ENCODE measurements at places on chromosomes 7 and 10.

GRCh38 chr10:75176736-75177135 lies 33.9 kb upstream of the VDAC2 start:
- no peak for DNase-seq

DNA sequence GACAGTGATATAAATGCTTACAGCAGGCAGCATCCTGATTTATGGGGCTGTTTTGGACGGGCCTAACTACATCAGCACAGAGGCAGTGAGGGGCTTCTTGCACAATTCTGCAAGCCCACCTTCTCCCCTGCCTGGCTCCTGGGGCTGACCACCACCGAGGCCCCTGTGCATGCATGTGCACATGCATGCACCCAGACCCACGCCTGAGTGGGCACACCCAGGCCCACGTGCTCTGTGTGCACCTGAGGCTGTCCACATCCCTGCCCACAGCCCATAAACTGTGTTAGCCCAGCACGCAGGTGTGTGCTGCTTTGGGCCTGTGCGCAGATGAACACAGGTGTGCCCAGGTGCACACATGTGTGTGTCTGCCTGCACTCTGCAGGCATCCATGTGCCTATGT lies 40.0 kb downstream of the ZMIZ1 start:
- DNase-seq: no peak

DNA sequence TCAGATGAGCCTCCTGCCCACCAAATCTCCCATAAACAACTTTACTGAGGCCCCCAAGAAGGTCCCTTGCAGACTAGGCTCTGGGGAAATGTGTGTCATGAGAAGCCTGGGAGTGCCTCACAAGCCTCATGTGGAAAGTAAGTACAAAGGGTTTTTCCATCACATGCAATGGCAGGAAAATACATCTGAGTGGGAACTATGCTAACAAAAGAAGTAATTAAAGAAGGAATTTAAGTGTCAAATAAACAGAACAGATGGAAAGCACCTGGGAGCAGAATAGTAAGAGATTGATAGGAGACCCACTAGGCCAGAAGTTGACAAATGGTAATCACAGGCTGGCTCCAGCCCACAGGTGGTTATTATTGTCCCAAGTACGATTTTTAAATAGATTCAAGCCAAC lies 20.5 kb downstream of the GSAP start:
- no peak for DNase-seq

DNA sequence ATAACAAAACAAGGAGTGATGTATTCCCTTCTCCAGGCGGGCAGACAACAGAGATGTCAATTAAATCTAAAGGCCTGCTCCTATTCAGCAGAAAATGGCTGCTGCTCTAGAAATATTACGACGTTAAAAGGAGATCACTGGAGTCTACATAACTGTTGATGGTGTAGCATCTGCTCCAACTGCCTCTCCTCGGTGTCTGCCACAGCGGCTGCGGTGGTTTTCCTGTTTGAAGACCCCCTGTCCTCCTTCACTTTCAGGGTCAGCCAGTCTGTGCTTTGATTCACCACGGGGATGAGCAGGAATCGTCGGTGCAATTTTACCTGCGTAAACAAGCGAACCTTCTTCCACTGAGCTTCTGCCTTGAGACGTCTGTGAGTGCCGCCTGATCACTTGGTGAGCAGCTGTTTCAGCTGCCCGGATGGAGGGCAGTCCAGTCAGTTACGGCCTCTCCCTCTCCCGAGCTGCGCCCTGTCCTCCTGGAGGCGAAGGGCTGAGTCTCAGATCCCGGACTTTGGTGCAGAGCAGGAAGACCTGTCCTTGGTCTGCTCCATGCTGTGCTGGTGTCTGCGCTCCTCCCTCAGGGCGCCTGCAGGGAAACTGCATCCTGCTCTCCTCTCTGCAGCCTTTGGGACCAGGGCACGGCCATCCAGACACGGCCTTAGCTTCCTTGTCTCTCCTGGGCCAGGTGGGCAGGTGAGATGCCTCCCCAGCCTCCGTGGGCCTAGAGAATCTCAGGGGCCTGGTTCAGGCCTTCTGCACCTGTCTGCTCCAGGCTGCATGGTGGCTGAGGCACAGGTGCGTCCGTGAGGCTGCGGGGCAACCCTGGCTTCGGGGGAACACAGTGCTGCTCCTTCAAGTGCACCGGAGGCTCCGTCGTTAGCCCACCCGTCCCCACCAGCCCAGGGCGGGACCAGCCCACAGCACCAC lies 326.6 kb downstream of the ADARB2 start:
- DNase-seq: no peak

DNA sequence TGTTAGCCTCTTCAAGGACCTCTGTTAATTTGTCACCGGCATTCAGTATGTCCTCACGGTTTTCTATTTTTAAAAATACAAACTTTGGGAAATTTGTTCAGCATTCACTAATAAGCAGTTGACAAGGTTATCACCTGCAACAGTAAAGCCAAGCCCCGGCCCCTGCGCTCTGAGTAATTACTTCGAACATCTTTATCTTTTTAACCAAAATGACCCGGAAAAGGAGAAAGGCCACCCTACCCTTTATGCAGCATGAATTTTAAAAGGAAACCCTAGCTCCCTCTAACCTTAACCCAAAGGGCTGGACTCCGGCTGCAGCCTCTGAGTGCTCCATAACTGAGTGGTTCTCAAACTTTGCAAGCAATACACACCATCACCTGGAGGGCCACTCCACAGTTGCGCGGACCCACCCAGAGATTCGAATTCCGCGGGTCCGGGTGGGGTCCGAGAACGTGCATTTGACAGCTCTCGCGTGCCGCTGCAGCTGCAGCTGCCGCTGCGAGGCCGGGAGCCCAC lies 940 bp downstream of the NSMCE4A start:
- DNase-seq: no peak

DNA sequence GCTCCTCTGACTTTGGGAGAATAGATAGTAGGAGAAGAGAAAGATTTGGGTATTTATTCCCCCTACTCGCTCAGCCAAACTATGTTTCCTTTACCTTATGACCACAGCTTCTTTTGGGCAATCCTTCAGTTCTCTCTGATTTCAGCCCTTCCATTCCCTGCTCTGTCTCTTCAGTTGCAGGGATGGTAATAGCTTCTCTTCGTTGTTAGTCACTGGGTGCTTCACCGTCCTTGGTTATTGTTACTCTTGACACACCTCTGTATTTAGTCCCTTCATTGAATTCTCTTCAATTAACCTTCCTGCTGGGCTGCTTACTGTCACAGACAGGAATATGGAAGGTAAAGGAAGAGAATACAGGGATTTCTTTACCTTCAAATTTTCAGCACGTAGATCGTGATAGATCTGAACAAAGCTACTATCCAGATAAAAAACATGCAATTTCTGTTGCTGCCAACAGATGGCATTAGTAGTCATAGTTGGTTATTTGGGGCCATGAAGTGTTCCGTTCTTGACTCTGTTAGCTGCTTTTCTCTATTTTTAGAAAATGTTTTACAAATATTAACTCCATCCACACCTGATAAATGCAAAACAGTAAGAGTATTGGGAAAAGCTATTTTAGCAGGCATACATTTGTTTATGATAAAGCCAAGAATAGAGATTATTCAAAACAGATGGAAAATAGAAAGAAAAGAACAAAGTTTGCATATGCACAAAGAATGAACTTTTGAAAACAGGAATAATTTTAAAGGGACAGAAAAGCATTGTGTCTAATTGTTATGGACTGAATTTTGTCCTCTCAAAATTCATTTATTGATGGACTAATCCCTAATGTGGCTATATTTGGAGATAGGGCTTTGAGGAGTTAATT lies 14.0 kb upstream of the PTTG1IP2 start:
- no peak for DNase-seq

GRCh38 chr7:80768756-80769155 lies 130.3 kb downstream of the CD36 start:
- DNase-seq: no peak

DNA sequence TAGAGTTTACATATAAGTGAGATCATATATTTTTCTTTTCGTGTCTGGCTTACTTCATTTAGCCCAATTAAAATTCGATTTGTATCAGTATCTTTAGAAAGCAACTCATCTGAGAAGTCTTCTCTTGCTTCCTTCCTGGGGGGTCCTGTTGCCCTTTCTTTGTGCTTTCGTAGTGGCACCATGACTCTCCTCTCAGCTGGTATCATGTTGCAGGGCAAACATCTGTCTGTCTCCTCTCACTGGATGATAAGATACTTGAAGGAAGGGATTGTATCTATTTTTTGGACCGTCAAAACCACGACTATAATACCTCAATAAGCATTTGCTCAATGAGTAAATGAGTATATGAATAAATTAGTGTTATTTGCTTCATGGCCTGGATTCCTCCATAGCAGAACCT lies 382.5 kb upstream of the SORCS1 start:
- no peak for DNase-seq

Measured in upper lobe of left lung (tissue), 6 donors.